ENCODE measurements at places on chromosomes 1 and 21.
A peak's percentile ranks its signal among the peaks of the same experiment; 100 is the strongest.

DNA sequence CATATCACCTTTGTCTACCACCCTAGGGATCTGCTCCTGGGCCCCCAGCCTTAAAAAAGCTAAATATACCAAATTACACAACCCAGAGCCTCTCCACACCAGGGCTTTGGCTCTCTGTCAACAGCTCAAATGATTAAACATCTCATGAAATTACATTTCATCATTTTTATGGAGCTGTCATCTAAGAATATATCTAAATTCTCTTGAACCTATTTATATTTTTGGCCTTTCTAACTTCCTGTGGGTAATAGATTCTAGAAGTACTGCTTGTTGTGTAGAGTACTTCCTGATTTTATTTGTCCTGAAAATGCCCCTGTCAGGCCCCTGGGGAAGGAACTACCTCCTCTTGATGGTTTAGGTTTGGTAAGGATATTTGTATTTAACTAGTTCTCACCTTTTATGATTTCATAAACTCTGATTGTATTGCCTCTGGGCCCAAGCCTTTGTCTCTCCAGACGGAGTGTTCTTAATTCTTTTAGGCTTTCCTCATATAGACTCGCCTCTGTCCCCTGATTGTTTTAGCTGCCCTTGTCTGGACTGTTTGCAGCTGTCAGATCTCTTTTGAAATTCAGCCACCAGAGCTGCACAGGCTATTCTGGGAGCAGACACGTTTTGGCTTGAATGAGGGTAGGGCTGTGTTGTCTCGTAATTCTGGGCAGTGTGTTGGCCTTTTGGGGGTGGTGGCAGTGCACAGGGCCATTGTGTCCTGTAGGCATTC is 16.6 kb downstream of the MYOG start:
- DNase-seq, result no peak

GRCh38 chr1:52727114-52727586 is 897 bp downstream of the ZYG11B start:
- DNase-seq, result no peak

GRCh38 chr21:45504021-45504515 is 38.2 kb downstream of the SLC19A1 start:
- DNase-seq, result no peak

DNA sequence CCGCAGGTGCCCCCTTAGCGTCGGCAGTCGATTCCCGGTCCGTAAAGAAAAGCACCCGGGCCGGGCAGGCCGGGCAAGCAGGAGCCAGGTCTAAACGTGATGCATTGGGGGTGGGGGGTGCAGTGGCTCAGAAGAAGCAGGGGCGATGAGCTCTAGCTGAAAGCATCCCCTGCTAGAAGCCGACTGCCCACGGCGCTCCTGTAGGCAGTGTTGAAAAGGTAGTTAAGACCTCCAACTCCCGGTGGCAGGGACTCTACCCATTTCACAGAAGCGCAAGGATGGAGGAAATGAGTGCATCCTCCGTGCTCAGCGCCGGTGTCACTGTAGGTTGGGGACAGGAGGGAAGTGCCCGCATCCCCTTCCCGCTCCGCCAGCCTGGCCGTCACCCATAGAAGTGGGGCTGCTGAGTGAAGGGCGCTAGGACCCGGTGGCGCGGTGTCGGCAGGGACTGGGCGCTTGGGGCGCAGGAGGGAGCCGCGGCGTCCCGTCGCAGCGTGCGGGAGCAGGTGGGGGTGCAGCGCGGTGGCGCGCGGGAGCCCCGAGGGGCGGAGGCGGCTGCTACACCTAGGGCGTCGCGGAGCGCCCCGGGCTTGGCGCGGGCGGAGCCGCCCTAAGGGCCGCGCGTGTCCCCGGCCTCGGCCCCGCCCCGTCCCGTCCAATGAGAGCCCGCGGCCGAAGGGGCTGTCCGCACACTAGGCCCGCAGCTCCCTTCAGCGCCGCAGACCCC is at the start of gene WNT2B:
Gene WNT2B, plus strand, starts transcription at position 688 of the 727 bp plus-strand sequence. CDS start 298 bp downstream, outside the sequence.
- DNase-seq, result peak; percentile 49

Measured in activated naive CD8-positive, alpha-beta T cell treated with anti-CD3 and anti-CD28 coated beads, Interleukin-2, amount 50 U/mL, for 24 hours (primary cell).